ENCODE measurements at places on chromosomes 1 and 21.

DNA sequence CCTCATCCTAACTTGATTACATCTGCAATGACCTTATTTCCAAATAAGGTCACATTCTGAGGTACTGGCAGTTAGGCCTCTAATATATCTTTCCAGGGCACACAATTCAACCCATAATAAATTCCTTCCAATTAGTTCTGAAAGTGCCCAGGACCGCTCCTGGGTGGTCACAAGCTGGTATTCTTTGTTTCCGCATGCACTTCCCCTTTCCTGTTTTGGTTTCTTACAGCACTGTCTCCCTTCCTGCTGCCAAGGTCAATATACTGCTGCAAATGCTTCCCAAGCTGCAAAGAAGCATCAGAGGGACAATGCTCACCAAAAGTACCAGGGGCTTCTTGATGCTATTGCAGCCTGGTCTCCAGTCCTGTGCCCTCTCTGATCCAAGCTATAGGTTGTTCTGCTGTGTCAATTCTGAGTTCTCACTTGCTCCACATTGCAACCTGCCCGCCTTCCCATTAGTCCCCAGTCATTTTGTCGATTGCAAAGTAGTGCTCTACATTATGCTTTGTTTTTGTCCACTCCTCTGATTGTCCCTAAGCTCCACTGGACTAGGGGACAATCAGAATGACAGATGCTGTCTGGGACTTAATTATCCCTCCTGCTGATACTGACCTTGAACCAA is 13.9 kb upstream of the XPR1 start:
- no peak for DNase-seq

DNA sequence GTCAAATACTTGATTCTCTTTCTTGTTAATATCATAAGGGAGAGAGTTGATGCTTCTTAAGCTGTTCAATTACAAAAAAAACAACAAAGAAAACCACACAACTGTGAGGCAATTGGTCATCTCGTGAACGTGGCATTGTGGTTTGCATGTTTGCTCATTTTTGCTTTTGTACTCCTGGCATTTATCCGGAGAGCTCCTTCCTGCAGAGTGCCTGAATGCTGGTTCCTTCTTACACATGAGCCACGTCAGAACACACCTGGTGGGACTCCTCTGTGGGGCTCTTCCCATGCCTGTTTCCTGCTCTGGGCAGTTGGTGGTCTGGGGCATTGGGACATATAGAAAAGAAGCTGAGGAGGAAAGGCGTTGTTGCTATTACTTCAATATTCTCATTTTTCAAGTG is 25.7 kb downstream of the KCNK1 start:
- no peak for DNase-seq

- DNase-seq, result no peak
Measured at GRCh38 chr1:62237361-62237760, 42.7 kb downstream of the L1TD1 start.

DNA sequence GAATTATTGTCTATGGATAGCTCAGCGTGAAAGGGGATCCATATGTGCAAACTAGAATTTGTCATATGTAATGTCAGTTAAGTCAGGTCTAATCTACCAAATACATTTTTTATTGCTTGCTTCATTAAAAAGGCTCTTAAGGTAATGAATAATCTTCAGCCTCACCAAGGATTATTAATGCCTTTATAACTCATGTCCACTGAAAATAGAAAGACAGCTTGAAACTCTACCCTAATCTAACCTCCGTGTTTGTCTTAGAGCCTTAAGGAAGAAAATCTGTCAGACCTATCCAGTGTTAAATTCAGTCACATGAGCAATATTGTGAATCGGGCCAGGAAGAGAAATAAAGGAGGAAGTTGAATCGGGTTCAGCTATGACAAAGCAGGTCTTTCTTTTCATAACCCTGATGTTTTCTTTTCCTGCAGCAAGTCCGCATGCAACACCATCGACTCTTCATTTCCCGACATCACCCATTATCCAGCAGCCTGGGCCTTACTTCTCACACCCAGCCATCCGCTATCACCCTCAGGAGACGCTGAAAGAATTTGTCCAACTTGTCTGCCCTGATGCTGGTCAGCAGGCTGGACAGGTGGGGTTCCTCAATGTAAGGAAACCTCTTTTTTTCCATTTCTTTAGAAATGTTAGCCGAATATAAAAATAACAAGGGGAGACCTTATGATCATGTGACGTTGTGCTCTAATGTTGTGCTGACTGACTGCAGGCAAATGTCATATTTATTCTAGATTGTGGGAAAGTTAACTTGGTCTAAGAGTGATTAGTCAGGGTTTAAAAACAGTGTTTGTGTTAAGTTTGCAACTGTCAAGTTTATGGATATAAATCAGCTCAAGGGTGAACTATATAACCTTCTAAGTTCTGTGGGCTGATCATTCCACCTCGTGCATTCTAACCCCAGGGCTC is 321.0 kb downstream of the TM2D1 start:
- DNase-seq, result no peak

GRCh38 chr1:208950206-208950605 is 633.3 kb upstream of the CAMK1G start:
- no peak for DNase-seq

DNA sequence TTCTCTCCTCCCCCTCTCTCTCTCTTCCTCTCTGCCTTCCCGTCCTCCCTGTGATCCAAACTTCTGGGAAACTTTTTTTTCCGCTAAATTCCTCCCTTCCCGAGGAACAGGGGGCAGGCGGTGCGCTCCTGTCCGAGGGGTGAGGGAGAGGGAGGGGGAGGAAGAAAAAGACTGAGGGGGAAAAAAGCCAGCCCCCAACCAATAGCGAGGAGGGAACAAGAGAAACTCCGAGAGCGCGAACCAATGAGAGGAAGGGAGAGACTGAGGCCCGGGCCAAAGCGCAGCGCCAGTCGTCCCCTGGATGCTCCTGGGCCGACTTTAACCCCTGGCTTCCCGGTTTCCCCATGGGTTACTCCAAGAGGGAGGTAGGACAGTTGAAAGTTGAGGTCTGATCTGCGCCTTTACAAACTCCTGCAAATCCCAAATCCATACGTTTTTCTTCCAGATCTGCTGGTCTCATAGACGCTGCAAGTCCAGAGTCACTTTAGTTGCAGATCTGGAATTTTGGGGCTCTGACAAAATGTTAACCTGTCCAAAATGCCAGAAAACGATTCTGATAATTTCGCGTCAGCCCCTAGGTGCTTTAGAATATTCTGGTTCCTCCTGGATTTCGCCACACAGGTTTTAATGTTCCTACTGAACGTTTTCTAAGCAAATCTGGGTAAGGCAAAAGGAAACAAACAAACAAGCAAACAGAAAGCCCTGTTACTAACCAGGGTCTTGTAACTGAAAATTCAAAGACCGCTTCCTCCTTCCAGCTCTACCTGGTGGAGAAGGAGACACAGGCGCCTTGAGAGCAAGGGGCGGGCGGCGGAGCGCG is at the start of gene TBX15:
Gene TBX15 (minus strand): TSS at position 158 of the 820 bp plus-strand sequence. CDS start 548 bp downstream, outside the sequence.
- no peak for DNase-seq

DNA sequence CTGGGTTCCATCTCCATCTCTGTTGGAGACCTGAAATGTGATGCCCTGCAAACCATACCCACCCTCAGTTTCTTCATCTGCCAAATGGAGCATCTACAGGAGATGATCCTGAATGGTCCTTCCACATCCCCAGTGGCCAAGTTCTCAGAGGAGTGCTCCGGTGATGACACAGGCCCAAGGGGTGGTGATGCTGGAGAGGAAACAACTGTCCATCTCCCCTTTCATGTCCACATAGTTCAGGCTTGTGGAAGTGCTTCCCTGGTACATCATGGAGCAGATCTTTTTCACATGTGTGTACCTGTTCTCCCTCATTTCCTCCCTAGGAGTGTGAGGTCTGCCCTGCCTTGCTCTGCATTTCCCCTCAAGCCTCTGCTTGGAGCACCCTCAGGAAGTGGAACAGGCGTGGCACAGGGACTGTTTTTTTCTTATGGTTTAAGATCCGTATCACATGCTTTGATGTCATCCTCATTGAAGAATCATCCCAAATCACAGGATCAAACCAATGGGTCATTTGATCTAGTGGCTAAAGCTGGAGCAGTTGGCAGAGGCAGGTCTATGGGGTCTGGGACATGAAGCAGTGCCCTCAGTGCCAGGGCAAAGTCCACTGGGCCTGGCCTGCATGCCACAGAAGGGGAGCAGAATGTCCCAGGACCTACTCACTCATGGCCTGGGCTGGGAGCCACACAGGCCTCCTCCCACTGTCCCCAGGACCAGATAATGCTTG is 8.2 kb upstream of the TRIM63 start:
- DNase-seq, result no peak

DNA sequence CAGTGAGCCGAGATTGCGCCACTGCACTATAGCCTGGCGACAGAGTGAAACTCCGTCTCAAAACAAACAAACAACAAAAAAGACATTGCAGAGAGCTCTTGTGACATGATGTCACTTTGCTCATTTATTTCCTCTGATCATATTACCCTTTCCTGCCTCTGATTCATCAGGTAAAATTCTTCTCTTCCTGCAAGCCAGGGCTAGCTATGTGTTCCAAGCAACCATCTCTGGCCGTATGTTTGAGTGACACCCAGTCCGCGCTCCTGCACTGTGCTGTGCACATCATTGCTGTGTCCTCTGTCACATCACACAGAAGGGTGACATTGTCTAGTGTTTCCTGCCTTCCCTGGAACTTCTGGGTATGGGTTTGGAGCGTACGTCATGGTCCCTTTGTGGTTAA is 251.3 kb downstream of the PCP4 start:
- no peak for DNase-seq

DNA sequence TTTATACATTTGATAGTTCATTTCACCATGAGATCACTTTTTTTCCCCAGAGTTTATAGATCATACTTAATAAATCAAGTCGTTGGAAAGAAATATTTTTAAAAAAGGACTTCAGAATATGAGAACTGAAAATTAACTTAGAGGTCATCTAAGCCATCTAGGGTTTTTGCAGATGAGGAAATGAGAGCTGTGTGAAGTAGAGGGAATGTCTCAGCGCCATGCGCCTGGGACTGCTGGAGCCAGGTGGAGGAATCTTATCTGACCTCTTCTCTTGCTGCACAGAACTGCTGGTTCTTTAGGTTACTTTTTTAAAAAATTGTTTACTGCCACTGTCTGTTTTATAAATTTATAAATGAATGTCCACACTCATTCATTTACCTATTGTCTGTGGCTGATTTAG is 11.5 kb downstream of the SH3BGR start:
- DNase-seq, result no peak

DNA sequence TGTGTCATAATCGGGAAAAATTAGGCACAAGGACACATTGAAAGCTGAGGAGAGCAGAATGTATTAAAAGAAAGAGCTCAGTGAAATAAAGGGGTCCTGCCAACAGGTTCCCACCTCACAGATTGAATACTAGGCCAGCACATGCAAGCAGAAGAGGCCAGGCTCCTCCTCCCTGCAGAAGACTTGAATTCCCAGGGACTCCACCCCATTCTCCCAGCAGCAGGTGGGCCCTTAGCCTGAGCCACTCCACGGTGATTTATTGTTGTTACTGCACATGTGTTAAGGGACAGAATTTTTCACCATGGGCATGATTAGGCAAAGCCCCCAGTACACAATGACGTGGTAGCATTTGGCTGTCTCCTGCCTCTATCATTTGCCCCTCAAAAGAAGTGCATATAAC is 1844.7 kb downstream of the NCAM2 start:
- DNase-seq, result no peak

- DNase-seq, result no peak
Measured at GRCh38 chr1:24963099-24963872, 33.2 kb upstream of the RUNX3 start.

DNA sequence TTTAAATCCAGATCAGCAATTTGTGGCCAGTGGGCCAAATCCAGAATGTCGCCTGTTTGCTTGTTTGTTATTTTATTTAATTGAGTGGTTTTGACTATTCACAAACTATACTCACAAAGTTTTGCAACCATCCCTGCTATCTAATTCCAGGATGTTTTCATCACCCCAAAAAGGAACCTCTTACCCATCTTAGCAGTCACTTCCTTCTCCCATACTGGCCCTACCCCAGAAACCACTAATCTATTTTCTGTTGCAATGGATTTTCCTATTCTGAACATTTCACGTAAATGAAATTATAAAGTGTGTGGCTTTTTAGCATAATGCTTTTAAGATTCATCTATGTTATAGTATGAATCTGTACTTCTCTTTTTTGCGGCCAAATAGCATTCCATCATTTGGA is 41.3 kb downstream of the WDTC1 start:
- no peak for DNase-seq

- no peak for DNase-seq
Measured at GRCh38 chr1:51899022-51899421, 20.5 kb upstream of the NRDC start.

GRCh38 chr1:112954017-112954650 is 1.9 kb downstream of the SLC16A1 start:
- no peak for DNase-seq

- DNase-seq, result no peak
Measured at GRCh38 chr1:107637101-107637500, 327.9 kb downstream of the VAV3 start.

DNA sequence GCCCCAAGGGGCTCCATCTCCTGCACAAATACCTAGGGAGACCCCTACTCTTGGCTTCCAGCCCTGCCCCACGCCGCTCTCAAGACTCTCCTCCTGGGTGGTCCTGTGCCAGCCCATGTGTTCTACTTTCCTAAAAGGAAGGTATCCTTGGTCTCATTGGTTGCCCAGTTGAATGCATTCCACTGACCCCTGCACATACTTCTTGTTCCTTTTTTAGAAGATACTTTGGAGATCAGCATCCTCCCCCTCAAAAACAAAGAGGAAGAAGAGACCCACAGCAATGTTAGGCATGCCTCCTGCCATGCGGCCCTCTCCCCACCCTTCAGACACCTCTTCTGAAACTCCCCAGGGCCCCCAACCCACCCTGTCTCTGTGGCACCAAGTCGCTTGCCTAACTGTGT is 4.1 kb downstream of the SLAMF9 start:
- no peak for DNase-seq

- DNase-seq, result no peak
Measured at GRCh38 chr1:18217398-18218043, 109.9 kb downstream of the IGSF21 start.

- DNase-seq, result no peak
Measured at GRCh38 chr1:171772312-171772711, 9.1 kb upstream of the METTL13 start.

DNA sequence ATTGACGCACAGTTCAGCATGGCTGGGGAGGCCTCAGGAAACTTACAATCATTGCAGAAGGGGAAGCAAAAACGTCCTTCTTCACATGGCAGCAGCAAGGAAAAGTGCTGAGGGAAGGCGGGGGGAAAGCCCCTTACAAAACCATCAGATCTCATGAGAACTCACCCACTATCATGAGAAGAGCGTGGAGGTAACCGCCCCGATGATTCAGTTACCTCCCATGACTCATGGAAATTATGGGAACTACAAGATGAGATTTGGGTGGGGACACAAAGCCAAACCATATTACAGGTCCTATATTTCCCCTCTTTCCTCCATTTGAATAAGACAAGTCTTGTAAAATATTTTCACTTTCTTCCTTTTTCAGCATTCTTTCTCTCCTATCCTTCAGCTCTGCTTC is 7.7 kb upstream of the TTLL7 start:
- DNase-seq, result no peak

Measured in activated T-helper 1 cell treated with anti-CD3 and anti-CD28 coated beads, Interleukin-2, amount 50 U/mL, for 16 hours (primary cell).